ENCODE measurements at places on chromosomes 11 and 22.
A peak's percentile ranks its signal among the peaks of the same experiment; 100 is the strongest.

- no peak for DNase-seq
Measured at GRCh38 chr11:79092791-79093353, 348.0 kb downstream of the TENM4 start.

DNA sequence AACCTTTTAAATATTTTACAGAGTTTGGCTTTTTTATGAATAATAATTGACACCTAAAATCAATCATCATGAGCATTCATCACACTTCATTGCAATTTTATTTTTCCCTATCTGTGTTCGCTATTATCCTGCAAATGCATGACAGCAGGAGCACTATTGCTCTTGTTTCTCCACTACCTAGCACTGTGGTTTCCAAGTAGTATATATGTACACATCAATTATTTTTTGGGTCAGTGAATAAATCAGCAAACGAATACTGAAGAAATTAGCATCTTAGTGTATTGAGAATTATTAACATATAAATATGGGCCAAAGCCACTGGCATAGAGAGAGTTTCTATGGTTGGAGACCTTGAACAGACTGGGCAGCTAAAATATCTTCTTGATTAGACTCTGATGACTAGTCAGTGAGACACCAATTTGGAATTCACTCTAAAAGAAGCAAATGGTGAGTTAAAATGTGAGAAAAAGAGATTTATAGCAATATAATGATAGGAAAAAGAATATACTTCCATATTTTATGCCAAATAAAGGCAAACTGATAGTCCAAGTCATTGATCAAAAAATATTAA lies 731.1 kb upstream of the LUZP2 start:
- no peak for DNase-seq

- peak; percentile 84 for DNase-seq
Measured at GRCh38 chr11:35305670-35306382, 113.5 kb downstream of the SLC1A2 start.

- DNase-seq, result no peak
Measured at GRCh38 chr11:14443638-14444037, 56.0 kb downstream of the COPB1 start.

- peak; percentile 82 for DNase-seq
Measured at GRCh38 chr11:9004183-9004926, 554 bp upstream of the NRIP3 start.

DNA sequence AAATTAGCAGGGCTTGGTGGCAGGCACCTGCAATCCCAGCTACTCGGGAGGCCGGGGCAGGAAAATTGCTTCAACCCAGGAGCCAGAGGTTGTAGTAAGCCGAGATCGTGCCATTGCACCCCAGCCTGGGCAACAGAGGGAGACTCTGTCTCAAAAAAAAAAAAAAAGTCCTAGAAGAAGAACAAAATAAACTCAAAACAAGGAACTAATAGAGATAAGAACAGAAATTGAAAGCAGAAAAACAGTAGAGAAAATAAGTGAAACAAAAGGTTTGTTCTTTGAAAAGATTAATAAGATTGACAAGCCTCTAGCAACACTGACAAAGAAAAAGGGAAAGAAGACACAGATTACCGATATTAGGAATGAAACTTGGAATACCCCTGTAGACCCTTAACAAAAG lies 45.1 kb upstream of the CBX7 start:
- DNase-seq, result no peak

DNA sequence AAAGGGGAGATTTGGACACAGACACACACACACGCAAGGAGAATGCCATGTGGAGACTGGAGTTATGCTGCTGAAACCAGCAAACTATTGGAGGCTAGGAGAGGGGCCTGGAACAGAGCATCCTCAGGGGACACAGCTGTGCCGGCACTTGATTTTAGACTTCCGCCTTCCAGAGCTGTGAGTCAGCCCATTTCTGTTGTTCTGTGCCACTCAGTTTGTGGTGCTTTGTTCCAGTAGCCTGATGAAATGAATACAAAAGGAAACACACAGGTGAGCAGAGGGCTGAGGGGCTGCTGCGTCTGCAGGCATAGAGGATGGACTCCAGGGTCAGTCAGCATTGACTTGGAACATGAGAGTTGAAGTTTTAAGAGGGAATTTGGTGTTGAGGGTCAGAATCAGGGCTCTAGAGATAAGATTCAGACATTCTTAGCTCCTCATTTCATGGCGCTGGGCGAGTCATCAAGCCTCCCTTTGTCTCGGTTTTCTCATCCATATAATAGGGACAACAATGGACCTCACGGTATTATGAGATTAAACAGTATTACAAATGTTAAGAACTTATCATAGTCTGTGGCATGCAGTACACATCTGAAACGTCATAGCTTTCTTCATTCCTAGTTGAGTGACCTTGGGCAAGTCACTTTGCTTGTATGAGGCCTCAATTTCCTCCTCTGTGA lies 191.0 kb downstream of the MIAT start:
- DNase-seq, result no peak

DNA sequence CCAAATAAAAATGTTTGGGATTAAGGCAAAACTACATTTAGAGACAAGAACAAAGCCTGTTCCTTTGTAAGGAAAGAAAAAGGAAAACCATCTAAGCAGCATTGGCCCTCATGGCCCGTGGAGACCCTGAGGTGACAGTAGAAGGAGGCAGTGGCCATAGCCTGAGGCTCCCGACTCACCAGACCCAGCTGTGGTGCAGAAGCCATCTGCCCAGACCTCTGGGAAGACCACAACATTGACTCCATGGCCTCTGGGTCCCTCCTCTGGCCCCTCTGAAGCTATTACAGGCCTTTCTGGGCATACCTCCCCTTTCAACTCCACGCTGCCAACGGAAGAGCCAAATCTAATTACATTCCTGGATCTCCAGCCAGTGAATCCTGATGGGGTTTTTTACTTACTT lies 6.4 kb downstream of the PRAME start:
- peak; percentile 69 for DNase-seq

DNA sequence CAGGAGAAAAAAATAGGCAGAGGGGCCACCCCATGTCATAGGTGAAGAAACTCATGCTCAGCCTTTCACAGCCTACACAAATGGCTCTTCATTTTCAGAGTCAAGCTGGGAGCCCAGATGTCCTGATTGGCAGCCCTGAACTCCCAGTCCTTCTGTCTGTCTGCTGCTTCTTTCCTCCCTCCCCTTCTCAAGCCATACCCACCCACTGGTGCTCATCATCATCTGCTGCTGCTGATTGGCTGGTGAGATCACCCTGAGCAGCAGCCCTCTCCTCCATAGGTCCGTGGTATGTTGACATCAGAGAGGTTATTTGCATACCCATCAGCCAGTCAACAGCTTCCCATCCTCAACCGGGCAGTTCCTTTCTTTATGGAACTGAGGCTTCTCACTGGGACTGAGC lies 46.1 kb upstream of the PRDM11 start:
- DNase-seq, result peak; percentile 83
